ENCODE measurements at places on chromosomes 7 and 10.

- no peak for DNase-seq
These were observed 67.2 kb upstream of the POT1 start for GRCh38 chr7:124996778-124997177.

GRCh38 chr10:119483001-119483400 lies 59.5 kb downstream of the RGS10 start:
- no peak for DNase-seq

DNA sequence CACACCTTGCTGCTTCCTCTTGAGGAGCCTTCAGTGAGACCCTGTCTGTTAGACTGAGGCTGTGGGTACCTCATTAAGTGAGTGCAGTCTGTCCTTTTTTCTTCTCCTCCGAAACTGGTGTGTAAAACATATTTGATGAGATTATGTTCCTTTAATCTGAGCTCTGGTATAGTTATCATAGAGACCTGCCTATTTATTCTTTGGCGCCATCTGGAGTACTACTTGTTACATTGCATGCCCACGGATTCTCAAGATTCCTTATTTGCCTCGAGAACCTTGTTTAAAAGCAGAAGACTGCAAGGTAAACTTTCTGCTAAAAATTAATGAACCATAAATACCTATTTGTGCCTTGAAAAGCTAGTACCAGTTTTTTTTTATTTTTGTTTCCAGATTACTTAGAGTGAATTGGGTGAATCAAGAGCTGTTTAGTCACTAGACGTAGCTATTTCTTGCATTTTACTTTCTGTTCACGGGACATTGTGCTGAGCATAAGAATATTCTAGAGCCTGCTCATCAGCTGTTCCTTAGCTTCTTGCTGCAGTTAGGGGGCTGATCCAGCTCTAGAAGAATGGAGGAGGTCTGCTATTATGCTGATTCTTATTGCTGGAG lies 16.9 kb upstream of the STMP1 start:
- no peak for DNase-seq

DNA sequence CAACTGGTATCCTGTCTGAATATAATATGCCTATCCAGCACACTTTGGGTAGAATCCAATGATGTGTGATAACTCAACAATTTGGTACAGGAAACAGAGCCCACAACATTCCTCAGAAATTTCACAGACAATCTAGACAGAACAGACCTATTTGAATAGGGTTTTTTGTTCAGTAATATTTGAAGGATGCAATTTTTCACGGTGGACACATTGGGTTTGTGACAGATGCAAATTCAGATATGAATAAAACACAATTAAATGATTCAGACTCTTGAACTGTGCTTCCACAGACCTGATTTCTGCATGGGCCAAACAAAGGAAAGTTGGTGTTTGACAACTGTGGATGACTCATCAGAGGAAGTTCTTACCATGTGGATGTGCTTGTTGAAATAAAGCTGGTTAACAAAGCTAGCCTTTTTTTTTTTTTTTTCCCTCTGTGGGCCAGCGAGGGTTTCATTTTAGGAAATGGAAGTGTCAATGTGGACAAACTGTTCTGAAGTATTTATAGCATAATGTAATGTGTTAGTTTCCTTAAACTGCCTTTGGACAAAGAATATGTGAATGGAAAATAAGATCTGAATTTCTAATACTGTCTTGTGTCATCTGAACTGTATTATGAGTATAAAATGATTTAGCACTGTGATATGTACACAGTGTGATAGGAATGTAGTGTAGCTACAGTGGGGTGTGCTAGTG lies 43.2 kb upstream of the FAM133B start:
- no peak for DNase-seq

All from activated CD4-positive, alpha-beta T cell treated with anti-CD3 and anti-CD28 coated beads for 1 hour (primary cell).